ENCODE measurements at places on chromosomes 4 and X.

DNA sequence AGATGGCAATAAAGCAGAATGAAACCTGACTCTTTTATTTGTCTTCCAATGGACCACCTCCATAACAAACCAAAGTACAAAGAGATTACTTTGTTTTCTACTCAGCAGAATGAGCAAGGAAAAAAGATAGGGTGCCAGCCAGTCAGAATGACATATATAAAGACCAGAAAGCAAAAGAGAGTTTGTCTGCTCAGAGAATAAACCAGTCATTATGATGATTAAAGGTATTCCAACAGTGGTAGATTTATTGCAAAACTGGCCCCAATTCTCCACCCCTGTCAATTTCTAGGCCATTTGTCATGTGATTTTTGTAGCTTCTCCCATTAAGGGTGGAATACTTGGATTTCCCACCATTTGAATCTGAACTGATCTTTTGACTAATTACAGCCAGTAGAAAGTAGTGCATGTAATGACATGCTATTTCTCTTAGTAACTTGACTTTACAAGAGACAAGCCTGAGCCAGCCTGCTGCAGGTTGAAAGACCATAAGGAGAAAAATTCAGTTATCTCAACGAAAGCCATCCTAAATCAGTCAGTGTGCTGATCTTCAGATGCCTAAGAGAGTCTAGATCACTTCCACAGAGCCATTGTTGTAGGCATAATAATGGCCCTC is 203.1 kb downstream of the EPHA5 start:
- DNase-seq = no peak

- DNase-seq = no peak
Measured at GRCh38 chr4:86160426-86160825, 199.4 kb downstream of the MAPK10 start.

GRCh38 chrX:151790481-151791160 is 56.1 kb downstream of the CNGA2 start:
- no peak for DNase-seq

DNA sequence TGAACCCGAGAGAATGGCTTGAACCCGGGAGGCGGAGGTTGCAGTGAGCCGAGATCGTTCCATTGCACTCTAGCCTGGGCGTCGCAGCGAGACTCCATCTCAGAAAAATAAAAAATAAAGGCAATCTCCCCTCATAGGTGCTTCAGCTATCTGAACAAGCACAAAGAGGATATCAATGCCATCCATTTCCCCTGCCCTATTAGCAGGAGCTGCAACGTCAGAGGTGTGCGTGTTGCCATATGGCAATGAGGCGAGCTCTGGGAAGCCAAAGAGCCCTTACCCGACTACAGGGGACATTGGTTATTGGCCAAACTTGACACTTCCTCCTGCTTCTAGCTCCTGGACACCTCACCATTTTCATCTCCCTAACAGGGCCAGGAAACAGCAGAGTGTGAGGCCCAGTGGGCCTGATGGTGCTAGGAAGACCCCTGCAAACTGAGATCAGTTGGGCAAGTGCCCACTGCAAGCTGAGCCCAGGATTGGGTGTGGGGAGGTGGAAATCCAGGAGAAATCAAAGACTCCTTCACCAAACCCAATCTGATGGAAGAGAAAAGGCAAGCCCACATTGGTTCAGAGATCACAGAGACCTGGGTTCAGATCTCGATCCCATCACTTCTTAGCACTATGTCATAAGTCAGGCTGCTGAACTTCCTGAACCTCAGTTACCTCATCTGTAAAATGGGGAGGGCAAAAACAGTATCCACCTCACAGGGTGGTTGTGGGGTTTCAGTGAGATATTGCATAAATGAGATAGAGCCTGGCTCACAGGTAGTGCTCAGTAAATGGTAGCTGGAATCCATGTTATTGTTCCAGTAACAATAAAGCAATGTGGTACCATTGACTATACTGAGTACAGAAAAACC is 21.2 kb downstream of the SLC25A5 start:
- DNase-seq = no peak

DNA sequence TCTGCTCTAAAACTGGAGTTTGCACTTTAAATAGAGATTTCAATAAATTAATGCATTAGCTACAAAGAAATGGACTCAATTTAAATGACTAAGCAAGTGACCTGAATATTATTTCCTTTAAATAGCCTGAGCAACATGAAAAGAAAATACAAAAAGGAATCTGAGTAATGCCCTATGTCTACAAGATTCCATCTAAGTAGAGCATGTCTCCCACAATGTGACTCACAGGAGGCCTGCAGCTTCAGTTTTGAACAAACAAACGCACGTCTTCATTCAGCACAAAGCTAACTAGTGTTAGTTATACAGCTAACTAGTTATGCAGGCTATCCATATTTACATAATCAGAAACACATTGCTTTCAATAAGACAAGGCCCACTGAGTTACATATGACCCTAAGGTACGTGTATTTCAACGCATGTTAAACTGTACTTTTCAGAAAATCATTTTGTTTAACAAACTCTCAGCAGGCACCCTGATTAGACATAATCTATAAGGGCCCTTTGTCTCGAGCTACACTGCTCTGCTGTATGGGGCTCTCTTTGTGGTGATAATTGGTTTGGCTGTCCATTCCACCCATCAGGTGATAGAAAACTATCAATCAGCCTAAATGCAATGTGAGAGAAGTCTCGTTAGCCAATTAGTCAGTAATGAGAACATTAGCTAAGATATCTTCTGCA is 116.5 kb downstream of the MAML3 start:
- no peak for DNase-seq

DNA sequence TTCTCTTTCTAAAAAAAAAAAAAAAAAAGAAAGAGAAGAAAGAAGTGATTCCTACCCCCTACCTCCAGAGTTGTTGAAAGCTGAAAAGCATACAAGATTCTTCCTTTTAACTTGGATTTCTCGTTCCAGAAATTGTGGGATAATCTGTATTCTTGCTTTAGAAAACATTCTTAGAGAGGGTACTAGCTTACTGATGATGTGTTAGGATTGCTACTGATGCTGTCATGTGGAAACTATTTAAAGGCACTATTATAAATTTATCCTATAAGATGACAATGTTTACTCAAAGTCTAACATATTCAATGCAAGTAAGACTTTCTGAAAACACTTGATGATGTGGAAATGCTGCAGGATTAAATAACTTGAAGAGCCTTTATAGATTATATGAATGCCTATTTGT is 204.0 kb upstream of the PUDP start:
- no peak for DNase-seq

DNA sequence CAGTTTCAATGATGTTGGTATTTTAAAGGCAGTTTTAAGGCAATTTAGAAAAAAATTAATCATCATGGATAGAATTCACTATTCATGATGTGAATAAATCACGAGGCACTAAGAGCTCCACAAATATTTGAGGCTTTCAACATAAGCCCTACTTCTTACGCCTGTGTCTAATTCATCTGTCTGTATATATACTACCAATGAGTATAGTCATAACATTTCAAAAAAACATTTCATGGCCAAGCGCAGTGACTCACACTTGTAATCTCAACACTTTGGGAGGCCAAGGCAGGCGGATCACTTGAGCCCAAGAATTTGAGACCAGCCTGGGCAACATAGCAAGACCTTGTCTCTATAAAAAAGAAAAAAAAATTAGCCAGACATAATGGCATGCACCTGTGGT is 56.5 kb downstream of the FBXL5 start:
- no peak for DNase-seq
